ENCODE measurements at places on chromosomes 13 and 19. TPM values are rescaled to one million over a fixed set of nuclear protein-coding genes. Genes with fewer than 3 reads are reported as not detected.

The PRR22 gene
- 0.49 TPM for total RNA-seq

The SYNE4 gene
- not detected for total RNA-seq

The COL4A2 gene
- total RNA-seq: 63.6 TPM

The ZNF625 gene
- total RNA-seq: 9.4 TPM

The KCTD15 gene
- total RNA-seq: 84.6 TPM

The ZNF568 gene
- total RNA-seq: 16.5 TPM

The CGB1 gene
- total RNA-seq: not detected

The ZNF223 gene
- 6.2 TPM for total RNA-seq

The ELAVL3 gene
- 0.73 TPM for total RNA-seq

The C19orf44 gene
- total RNA-seq: 4.4 TPM
